ENCODE measurements at places on chromosomes 4 and X. TPM values are rescaled to one million over a fixed set of nuclear protein-coding genes. Genes with fewer than 3 reads are reported as not detected.

The PLP1 gene
- 888 TPM for polyA plus RNA-seq

The ADGRG2 gene
- 5.8 TPM for polyA plus RNA-seq

The TRAM1L1 gene
- polyA plus RNA-seq, result 18.2 TPM

The AMBN gene
- polyA plus RNA-seq, result not detected

The CASK gene
- polyA plus RNA-seq, result 69.7 TPM

The F8A1 gene
- polyA plus RNA-seq, result 33.8 TPM

All from spinal cord (tissue), 10 donors.